ENCODE measurements at places on chromosomes 1 and 21.

GRCh38 chr1:64229307-64229706 is 25.9 kb downstream of the UBE2U start:
- no peak for DNase-seq

DNA sequence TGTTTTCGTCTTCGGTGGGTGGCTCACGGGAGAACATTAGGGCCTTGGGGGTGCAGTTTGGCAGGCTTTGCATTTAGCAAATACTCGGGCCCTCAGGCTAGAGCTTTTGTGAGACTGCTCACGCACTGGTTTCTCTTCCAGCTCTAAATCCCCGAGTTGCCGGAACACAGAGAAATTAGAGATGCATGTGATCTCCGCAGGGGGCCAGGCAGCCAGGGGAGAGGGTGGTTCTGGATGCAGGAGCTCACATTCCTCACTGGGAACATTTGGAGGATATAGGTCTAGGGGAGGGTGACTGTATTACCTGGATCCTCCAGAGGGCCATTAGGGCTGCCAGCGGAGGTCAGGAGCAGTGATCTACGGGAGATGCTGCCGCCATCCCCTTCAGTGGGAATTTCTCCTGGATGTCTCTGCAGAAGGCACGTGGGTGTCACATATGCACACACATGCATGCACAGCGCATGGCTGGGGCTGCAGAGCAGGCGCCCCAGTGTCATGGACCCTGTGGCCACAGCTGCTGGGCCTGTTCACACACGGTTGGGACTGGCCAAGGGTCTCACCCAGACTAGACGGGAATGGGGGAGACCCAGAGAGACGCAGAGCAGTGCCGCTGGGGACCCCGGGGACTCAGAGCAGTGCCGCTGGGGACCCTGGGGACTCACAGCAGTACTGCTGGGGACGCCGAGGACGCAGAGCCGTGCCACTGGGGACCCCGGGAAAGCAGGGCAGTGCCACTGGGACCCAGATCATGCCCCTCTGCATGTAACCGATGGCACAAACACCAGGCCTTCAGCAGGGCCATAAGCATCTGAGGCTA is 258.7 kb downstream of the CAMTA1 start:
- DNase-seq: no peak

DNA sequence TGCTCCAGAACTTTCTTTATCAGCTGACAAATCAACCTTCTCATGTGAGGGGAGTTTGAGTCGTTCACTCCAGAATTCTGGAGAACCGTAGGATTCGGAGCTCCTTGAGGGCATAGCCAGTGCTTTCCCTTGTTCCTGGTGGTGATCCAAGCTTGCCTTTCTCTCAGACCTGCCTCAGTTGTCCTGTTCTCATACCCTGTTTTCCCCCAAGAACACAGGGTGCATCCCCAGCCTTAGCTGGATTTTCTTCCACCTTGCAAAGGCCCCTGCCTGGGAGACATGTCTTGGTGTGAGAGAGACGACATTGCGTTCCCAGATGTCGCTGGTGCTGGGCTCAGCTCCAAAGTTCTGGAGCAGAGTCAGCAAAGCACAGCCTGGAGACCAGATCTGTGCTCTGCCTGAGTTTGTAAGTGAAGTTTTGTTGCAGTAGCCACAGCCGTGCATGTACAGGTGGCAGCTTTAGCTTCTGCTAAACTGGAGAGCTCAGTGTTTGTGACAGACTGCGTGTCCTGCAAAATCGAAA is 40.0 kb downstream of the ABCG1 start:
- DNase-seq: no peak

- DNase-seq: peak; percentile 56
Observed at GRCh38 chr1:42756956-42757891, 9.6 kb downstream of the P3H1 start.

DNA sequence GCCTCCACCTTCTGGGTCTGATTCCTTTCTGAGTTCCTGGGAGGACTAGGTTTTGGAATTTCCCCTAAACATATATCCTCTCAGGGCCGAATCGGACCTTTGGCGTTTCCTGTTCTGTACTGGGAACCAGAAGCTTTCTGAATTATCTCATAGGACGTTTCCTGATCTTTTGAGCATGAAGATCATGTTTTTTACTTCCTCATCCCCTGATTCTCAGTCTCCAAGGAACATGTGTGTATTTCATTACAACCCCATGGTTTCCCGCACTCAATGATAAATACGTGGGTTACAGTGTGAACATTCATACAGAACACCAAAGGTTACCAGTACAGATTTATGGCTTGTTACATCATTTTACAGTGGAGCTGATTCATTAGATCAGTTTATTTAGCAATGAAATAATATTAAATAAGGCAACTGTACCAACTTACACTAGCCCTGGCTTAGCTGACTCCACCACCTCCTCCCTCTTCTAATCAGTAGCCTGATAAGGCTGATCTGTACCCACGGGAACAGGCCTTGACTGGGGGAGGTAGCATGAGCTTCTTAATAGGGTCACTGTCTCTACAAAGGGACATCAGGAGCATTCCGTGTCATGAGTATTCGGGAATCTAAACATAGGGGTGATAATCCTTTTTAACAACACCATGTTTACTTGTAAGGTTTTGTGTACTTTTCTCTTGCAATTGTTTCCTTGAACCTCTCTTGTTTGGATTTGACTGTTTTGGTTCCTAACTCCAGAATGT is 57.8 kb upstream of the ERRFI1 start:
- DNase-seq: peak; percentile 78

GRCh38 chr1:64473367-64473766 is 3.4 kb downstream of the CACHD1 start:
- DNase-seq: no peak

DNA sequence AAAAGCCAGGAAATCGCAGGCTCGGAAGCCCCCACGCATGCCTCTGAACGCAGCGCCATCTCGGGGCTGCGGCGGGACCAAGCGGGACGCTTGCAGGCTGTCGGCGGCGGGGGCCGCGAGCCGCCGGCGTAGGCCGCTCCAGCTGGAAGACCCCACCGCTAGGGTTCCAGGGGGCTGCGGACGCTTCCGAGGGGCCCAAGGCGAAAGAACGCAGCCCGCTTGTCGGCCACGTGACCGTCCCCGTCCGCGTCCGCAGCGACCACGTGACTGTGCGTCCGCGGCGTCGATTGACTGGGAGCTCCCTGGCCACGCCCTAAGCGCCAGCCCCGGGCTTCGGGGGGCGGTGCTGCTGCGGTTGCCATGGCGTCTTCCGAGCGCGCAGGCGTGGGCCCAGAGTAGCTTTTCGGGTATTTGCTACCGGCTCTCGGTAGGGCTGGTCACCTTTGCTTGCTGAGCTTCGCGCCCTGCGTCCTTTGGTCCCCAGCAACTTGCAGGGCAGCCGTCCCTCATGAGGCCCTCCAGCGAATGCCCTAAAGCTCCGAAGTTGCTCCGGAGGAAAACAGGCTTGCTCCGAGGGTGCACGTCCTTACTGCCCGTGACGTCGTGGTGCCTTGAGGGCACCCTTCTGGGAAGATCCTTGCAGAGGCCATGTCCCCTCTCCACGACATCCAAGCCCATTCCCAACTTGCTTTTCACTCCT is 197.2 kb downstream of the DYRK1A start:
- peak; percentile 97 for DNase-seq

DNA sequence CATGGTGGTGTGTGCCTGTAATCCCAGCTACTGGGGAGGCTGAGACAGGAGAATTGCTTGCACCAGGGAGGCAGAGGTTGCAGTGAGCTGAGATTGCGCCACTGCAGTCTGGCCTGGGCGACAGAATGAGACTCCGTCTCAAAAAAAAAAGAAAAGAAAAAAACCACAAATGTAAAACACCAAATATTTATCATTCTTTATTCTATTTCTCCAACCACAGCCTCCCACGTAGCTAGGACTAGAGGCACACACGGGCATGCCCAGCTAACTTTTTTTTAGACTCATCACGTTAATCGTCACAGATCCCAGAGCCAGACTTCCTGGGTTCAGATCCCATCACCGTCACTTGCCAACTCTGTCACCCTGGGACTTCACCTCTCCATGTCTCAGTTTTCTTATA is 13.5 kb downstream of the DNAJC16 start:
- DNase-seq: no peak

DNA sequence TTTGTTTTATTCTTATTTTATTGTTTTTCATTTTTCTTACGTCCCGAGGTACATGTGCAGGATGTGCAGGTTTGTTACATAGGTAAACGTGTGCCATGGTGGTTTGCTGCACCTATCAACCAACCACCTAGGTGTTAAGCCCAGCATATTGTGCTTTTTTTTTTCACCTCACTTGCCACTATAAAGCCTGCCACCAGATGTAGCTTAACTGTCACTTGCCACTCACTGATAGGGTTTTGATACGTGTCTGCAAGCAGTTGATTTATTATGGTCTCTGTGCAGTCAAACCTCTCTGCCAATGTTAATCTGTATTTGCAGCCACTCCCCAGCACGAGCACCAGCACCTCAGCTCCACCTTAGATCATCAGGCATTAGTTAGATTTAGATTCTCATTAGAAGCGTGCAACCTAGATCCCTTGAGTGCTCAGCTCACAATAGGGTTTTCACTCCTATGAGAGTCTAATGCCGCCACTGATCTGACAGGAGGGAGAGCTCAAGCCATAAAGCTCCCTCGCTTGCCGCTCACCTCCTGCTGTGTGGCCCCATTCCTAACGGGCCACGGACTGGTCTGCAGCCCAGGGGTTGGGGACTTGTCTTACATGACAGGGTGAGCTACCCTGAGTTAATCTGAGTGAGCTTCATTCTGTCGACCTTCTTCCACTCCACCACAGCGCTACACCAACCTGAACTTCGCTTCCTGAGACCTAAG is 17.9 kb upstream of the ABCG1 start:
- DNase-seq: no peak
